ENCODE measurements at places on chromosomes 6 and 20.

GRCh38 chr20:44357020-44357419 is 1.5 kb downstream of the HNF4A start:
- no peak for DNase-seq

- peak; percentile 53 for DNase-seq
Measured at GRCh38 chr6:12608016-12608860, 108.3 kb upstream of the PHACTR1 start.

DNA sequence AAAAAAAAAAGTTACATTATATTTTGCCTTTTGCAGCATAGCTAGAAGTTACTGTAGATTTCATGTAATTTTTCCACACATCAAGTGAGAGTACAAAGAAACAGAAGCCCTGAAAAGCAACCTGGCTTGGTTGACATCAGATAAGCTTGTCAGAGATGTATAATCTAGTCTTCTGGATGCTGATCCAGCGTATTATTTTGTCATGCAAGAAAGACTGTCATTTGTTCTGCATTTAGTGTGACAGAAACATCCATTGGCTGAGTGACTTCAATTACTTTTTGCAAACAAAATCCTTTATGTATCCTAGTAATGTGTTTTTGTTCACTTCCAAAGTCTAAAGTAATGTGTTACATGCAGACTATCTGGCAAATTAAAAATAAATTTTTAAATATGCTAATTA is 75.3 kb downstream of the FAM83B start:
- DNase-seq: no peak

DNA sequence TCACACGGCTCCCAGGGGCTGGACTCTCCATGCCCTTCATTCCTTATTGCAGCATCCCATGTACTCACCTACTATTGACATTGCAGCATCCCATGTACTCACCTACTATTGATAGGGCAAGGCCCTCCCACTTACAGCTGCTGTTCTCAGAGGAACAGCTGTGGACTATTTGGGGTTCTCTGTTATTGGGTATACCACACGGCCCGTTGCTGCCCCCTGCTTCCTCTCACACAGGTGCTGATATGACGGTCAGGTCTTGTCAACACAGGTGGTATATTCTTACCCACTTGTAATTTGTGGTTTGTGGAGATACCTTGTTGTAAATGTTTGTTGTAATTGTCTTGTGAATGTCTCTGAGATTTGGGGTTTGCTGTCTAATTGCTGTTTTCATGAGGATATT is 18.8 kb downstream of the ALDH5A1 start:
- DNase-seq: no peak

DNA sequence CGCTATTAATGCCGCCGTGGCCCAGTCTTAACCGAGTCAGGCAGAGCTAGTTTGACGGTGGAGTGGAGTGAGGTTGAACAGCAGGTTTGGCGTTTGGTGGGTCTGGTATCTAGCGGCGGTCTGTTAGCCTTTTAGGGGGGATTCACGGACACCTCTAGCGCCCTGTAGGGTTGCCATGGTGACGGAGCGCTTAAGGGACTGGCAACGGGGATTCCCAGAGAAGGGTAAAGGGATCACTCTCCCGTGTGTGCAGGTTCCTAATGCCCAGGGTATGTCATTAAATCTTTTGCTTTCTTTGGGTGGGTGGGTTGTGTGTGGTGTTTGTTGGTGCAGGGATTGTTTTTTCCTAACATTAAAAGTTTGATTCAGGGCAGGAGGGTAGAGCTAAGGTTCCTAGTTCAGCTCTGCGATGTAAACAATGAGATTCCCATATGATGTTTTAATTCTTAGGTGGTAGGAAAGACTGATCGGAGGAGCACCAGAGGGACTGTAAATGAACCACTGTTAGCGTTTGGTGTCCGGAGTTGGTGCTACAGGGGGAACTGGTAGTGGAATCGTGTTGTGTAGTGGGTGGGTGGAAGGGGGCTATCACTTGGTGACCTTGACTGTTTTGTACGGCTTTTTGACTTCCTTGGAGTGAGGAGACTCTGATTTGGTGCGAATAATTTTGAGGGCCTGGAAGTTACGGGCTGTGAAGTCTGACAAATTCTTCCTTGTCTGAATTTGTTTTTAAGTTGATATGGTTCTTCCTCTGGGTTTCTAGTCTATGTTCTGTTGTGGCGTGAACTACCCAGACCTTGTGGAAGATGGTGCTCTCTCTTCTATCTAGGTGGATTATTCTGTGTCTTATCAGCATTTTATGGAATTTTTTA is 5.0 kb downstream of the BRD2 start:
- DNase-seq: peak; percentile 27

GRCh38 chr6:16725145-16725864 is 36.0 kb downstream of the ATXN1 start:
- peak; percentile 52 for DNase-seq

DNA sequence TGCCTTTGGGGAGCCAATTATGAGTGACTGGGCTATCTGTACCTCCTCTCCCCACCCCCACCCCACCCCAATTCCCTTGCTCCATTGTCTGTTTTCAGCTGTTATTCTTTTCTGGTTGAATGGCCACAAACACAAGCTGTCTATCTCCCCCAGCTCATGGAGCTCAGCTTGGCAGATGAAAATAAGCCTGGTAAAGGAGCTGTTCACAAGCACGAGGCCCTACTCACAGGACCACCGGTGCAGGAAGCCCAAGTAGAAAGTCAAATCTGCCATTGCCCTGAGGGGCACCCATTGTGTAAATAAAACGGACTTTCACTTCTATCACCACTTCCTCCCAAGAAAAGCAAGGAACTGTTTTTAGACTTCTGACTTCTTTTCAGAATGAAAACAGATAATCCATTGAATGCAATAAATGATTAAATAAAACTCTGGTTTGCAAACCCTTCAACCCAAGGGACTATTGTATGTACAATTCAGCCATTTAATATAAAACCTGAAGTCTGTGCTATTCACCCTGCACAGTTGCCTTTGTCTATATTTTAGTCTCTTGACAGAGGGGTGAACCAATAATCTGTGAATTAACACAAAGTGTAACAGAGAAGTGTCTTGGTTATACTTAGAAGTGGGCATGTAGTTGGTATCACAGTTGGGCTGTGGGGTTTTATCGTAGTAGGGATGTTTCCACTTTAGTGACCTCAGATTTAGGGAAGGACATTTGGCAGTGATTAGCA is 27.7 kb downstream of the RIPOR2 start:
- DNase-seq: no peak

DNA sequence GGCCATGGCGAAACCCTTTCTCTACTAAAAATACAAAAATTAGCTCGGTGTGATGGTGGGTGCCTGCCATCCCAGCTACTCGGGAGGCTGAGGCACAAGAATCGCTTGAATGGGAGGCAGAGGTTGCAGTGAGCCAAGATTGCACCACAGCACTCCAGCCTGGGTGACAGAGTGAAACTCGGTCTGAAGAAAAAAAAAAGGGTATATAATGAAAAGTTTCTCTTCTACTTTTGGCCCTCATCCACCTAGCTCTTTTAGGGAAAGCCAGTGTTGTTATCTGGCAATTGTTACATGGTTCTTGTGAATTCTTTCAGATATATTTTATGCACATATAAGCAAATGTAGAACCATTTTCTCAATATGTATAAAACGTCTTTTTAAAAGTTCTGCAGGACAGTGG is 19.0 kb downstream of the KIF3B start:
- no peak for DNase-seq

DNA sequence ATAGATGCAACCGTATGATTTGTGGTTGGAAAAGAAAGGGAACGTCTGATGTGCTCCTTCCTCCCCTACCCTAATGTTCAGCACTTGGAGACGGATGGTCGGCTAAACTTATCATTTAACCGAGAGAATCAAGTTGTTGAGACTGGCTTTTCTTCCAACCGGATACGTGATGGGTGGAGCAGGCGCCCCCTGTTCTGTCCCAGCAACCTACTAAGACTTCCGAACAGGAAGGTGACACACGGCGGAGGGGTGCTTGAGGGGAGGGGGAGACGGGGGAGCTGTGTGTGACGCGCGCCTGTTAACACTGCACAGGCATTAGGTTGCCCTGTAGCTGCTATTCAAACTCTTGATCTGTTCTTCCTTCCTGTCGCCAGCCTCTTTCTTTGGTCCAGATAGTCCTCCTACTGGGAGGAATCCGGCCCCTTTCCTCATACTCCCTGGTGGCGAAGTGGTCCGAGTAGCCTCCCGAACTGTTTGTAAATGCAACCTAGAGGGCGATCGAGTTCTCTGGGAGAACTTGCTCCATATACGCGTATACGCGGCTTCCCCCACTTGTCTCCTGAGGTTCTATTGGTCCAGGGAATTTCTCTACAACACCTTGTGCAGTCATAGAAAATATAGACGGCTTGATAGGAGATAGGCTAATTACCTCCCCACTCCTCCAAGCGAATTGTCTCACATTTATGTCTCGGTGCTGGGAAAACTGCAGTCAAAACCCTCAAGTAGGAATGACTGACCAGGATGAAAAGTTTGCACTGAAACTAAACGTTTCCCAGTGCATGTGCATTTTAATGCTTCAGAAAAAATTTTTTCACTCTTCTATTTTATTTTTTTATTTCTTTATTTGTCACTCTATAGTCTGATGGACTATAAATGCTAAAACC is 126.0 kb upstream of the SLC2A12 start:
- no peak for DNase-seq

GRCh38 chr6:45086360-45087084 is 241.6 kb upstream of the RUNX2 start:
- peak; percentile 37 for DNase-seq

- DNase-seq: no peak
Measured at GRCh38 chr20:8089668-8090067, 42.4 kb upstream of the PLCB1 start.

GRCh38 chr6:113584767-113585166 is 272.4 kb upstream of the MARCKS start:
- no peak for DNase-seq

- DNase-seq: no peak
Measured at GRCh38 chr6:104134876-104135275, 724.8 kb downstream of the HACE1 start.

- DNase-seq: no peak
Measured at GRCh38 chr6:163099621-163100171, 314.8 kb upstream of the QKI start.

- peak; percentile 84 for DNase-seq
Measured at GRCh38 chr20:15930311-15931305, 642.6 kb downstream of the KIF16B start.

- peak; percentile 64 for DNase-seq
Measured at GRCh38 chr6:137589067-137589848, 95.1 kb upstream of the OLIG3 start.

- DNase-seq: no peak
Measured at GRCh38 chr6:39085129-39085797, 29.7 kb downstream of the SAYSD1 start.

DNA sequence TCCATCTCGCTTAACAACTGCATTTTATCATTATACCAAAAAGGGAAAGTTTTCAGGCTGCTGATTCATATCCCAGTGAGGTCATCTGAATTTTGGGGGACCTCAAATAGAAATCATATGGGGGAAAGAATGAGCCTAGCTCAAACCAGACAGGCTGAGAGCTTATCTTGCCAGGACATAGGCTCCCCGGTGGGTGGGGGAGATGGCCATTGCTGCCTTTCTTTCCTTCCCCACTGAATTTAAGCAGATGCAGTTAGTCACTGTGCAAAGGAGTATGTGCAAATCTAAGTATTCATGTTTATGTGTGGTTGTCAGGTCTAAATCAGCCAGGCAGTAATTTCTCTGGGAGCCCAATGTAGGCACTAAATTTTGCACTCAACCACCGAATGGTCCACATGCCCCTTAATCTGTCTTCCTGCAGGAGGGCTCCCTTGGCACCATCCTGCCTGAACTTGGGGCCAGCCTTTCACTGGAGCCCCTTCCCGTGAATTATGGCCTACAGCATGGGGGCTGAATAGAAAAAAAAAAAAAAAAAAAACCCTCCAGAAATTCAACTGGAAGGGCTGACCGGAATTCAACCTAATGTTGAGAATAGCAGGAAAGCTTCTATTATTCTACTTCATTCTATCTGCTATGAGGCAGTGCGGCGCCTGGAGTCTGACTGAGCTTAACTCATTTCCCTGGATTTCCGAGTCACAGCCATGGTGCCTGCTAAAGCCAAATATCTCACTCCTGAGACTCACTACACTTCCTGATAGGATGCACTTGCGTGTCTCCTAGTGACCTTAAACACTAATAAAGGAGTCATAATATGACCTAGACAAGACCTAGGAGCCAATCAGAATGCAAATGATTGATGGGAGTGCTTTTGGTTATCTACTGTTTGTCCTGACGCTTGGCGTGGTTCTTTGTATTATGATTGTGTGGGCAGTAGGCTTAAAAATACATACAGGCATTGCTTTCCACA is 161.5 kb upstream of the HEY2 start:
- no peak for DNase-seq

GRCh38 chr6:43968110-43968965 is 158.9 kb downstream of the MRPL14 start:
- DNase-seq: no peak

GRCh38 chr6:107186047-107186446 is 70.7 kb upstream of the BEND3 start:
- DNase-seq: no peak

- DNase-seq: no peak
Measured at GRCh38 chr20:1538655-1539054, 18.9 kb downstream of the SIRPD start.

GRCh38 chr6:44021589-44022295 is 105.5 kb downstream of the MRPL14 start:
- no peak for DNase-seq

DNA sequence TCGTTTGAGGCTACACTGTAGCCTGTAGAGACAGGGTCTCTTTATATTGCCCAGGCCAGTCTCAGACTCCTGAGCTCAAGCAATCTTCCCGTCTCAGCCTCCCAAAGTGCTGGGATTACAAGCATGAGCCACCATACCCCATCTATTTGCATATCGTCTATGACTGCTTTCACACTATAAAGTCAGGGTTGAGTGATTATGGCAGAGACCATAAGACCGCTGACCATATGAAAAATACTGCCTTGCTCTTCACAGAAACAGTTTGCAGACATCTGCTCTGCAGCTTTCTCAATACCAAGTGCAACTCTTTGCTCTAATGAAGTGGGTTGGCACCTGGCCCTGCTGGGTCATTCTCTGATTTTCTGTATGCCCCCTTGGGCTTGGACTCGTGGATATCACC is 79.5 kb upstream of the PAK5 start:
- DNase-seq: no peak

GRCh38 chr6:169161572-169162167 is 92.0 kb downstream of the THBS2 start:
- no peak for DNase-seq

DNA sequence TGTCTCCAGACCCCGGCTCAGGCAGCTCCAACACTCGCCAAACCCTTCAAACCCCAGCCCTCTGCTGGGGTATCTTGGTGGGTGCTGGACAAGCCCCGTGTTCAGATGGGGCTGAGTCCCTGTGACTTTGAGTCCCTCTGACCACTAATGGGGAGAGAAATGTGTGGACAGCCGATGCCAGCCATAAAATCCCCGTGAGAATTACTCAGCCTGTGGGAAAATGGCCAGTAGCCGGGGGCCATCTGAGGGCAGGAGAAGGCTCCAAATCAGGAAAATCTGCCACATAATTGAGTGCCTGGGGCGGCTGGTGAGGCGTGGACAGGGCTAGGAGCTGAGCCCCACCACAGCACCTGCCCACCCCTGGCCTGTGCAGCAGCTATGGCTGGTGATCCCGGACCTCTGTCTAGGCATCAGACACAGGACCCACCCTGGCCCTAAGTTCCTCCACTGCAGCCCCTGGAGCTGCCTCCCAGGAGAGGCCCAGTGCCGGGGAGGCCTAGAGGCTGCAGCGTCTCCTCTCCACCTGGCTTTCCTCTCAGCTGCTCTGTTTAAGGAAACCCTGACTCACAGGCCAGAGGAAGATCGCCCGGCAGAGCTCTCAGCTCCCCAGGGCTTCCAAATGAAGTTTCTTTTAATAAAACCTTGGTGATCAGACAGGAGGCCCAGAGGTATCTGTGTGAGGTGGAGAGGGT is 53.7 kb upstream of the SLCO4A1 start:
- peak; percentile 60 for DNase-seq

All from PC-3 (cell line).